Daoy (cell line): ENCODE measurements at places on chromosomes 1 and 21. TPM values are rescaled to one million over a fixed set of nuclear protein-coding genes. Genes with fewer than 3 reads are reported as not detected.
A peak's percentile ranks its signal among the peaks of the same experiment; 100 is the strongest.

DNA sequence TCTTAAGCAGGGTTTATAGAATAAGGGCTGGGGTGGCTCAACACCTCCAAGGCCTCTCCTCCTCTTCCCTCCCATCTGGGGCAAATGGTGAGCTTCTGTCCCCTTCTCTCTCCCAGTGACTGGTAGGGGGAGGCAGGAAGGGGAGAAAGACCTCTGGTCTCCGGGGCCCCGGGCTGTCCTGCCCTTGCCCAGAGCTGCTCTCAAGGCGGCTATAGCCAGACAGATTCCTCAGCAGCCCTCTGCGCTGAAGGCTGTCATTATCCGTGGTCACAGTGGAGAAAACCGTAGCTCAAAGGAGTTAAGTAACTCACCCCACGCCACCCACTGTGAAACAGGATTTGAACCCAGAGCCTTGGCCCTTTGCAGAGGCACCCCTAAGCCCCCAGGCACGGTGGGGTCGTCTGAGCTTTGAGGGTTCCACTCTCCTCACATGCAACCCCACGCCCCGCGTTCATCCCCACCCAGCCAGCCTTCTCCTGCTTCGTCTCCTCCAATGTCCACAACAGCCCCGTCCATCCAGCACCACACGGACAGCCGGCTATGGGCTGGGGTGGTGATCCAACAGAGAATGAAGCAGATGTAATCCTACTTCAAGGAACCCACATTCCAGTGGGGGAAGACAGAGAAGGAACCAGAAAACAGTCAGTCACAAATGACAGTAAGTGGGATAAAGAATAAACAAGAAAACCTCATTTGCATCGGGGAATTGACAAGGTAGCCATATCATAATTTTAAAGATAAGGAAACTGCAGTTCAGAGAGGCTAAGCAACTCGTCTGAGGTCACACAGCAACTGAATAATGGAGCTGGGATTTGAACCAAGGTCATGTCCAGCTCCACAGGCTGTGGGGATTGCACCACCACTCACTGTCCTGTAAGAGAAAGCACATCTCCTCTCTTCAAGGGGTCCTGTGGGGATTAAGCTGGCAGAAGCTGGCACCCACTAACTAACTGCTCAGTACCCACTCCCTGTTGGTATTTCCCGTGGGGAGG is 31.8 kb downstream of the DHRS3 start:
- DNase-seq: no peak

- peak; percentile 24 for DNase-seq
Measured at GRCh38 chr1:201307760-201308499, 24.6 kb downstream of the PKP1 start.

- no peak for DNase-seq
Measured at GRCh38 chr1:33182401-33182841, 578 bp upstream of the TRIM62 start.

- peak; percentile 80 for DNase-seq
Measured at GRCh38 chr1:98677288-98677687, 15.8 kb downstream of the SNX7 start.

CYP4A11 gene
- total RNA-seq: not detected in 2 replicates

ORC1 gene
- total RNA-seq: 32.6 and 39.5 TPM in 2 replicates
